ENCODE measurements at places on chromosomes 6 and 20. TPM values are rescaled to one million over a fixed set of nuclear protein-coding genes. Genes with fewer than 3 reads are reported as not detected.

GLP1R gene
- not detected for total RNA-seq

CST4 gene
- total RNA-seq: not detected

RBL1 gene
- 20.6 TPM for total RNA-seq

SNX5 gene
- 152 TPM for total RNA-seq

VSTM2L gene
- 6.9 TPM for total RNA-seq

All from Daoy (cell line).